Cardiac septum (tissue), 1 donor: ENCODE measurements at places on chromosomes 2 and 18. TPM values are rescaled to one million over a fixed set of nuclear protein-coding genes. Genes with fewer than 3 reads are reported as not detected.

Gene FAP
- 10.4 TPM for total RNA-seq

Gene ELOA2
- not detected for total RNA-seq

Gene ZNF396
- 1.0 TPM for total RNA-seq

Gene IFT172
- 18.7 TPM for total RNA-seq

Gene CRYGD
- total RNA-seq = not detected

Gene SLC9A2
- 0.08 TPM for total RNA-seq

Gene SERPINB13
- not detected for total RNA-seq

Gene TBR1
- total RNA-seq = 0.05 TPM
